ENCODE measurements at places on chromosomes 5 and 9.

- no peak for DNase-seq
Measured at GRCh38 chr5:65171645-65172044, 310.1 kb downstream of the ADAMTS6 start.

DNA sequence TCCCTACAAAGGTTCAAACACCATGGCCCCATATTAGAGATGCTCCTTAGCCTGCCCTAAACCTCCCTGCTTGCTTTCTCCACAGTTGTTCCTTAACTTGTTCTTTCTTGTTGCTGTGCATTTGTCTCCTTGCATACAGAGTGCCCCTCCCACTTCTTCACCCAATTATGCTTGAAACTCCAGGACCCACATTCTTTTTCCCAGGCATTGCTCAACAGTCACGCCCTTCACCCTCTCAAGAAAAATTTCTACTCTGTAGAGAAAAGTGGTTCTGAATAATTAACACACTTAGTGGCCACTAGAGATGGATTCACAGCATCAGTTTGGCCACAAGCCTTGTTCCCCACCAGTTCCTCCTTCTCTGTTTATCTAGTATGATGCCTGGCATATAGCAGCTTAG lies 57.7 kb downstream of the NREP start:
- DNase-seq = peak; percentile 29

- DNase-seq = no peak
Measured at GRCh38 chr9:135948446-135948845, 12.7 kb downstream of the UBAC1 start.

DNA sequence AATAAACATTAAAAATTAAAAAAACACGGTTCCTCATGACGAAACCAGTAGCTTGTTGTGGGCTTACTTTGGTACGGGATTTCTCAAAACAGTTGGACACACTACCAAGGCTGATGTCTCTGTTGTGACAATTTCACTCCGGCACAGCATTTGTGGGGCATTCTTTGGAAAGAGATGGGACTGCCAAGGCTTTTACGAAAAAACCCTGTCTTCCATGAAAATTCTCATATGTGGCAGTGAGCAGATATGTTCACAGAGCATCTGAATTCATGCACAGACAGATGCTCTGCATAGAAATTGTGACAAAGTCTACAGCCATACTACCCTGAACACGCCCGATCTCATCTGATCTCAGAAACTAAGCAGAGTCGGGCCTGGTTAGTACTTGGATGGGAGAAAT lies 17.8 kb upstream of the SHROOM1 start:
- DNase-seq = no peak

DNA sequence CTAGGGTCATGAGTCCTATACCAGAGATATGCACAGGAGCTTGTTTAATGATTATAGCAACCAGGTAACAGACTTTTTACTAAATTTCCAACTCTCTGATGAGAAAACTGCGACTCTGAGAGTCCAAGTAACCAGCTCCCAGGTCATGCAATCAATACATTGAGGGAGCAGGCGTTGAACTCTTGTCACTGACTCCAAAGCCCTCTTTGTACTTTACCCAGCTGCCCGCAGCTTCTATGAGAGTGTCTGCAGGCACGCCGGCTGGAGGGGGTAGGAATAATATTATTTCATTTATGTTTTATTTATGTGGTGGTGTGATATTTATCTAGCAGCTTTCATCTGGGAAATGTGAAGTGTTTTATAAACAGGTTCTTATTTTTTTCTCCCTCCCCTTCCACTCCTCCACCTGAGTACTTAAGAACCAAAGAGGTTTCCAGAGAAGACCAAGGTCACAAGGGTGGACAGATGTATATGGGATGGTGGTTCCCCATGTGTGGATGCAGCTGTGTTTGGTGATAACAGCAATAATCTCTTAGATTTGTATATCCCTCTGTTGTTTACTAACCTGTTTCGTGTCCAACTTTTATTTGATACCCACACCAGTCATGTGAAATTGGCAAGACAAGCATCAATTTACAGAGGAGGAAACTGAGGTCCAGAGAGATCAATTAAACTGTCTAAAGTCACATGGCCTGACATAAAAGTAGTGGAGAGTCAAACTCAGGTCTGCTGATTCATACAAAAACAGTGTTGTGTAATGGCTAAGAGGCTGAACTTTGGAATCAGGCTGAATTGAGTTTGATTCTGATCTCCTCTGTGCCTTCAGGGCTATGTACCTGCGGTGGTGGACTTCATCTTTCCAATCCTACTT lies 140.2 kb upstream of the TRIM32 start:
- DNase-seq = peak; percentile 62

All from cardiac fibroblast (primary cell).